Motor neuron (in vitro differentiated cells): ENCODE measurements at places on chromosomes 11 and 22.

DNA sequence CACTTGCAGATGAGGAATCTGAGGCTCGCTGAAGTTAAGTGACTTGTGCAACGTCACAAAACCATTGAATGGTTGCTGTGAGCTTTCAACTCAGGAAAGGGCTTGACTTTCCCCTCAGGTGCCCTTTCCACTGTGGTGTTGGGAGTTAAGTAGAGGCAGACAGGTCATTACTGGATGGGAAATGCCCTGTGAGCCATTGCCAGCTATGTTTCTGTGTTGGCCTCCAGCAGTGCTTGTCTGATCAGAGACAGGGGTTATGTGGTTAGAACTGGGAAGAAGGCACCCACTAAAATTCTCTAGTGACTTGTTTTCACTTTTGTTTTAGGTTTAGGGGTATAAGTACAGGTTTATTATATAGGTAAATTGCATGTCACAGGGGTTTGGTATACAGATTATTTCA lies 96.6 kb downstream of the FDX1 start:
- ATAC-seq: no peak

DNA sequence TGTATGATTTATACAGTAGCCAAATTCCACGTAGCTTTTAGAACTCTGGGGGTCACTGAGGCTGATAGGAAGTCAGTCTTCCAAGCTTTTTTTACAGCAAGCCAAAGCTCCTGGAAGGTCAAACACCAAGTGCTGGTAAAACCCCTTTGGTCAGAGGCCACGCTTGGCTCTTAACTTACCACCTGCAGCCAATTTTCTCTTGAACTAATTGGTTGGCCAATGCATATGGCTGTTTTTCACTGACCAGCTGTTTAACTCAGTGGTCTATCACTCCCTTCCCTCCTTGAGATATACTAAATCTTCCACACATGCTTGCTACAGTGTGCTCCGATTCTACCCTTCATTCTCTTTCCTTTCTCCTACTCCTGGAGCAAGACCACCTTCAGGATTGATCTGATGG lies 116.0 kb downstream of the FAR1 start:
- no peak for ATAC-seq

- ATAC-seq: peak; percentile 45
Measured at GRCh38 chr11:66479394-66480116, 679 bp upstream of the DPP3 start.

DNA sequence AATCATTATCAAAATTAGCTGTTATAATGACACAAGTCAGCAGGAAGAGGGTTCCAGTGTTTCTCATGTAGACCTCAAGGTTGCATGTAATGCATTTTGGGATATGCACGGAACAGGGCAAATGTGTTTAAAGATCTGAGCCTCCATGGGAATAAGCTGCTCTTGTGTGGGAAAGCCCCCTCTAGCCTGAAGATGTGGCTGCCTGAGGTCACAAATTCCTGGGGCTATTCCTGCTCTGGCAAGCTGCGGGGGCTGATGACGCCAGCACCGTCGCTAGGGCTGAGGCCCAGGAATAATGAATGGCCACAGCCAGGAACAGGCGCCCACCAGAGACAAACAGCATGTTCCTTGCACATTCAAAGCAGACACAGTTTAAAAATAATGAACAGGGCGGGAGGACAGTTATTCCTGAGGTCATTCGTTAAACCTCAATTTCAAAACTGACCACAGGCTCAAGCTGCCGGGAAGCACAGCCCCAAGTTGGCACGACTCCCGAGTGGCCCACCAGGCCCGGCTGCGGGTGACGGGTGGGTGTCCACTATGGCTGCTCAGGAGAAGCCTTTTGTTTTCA lies 11.7 kb downstream of the OSBPL5 start:
- ATAC-seq: peak; percentile 8

DNA sequence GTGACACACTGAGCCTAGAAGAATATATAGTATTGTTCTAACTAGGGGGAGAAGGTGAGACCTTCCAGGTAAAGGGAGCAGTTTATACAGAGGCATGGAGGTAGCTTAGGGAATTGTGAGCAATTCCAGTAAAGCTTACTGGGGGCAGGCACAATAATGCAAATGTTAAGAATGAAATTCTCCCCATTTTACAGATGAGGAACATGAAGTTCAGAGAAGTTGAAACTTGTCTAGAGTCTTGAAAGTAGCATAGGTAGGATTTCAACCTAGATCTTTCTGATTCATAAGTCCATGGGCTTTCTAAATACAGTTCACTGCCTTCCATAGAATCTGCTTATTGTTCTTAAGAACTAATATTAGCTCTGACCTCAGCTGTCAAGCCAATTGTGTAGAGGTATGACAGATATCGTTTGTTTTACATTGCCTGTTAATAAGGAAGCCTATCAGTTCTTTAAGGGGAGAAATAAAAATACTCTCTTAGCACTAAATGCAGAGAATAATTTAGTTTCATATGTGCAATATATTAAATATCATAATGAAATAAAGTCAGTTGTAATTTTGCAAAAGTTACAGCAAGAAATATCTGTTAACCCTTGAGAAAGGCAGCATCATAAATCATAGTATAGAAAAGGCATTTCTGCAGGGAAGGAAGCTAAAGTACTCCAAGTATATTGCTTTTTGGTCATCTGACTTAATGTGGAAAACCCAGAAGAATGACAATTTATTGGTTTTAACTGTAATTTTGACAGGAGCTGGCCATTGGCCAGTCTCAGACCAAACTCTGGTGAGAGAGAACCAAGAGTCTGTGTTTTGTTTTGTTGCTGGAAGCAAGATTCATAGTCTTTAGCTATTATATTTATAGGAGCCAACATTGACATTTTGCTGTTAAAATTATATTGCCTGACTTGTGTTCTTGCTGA lies 181.8 kb downstream of the UVRAG start:
- no peak for ATAC-seq

DNA sequence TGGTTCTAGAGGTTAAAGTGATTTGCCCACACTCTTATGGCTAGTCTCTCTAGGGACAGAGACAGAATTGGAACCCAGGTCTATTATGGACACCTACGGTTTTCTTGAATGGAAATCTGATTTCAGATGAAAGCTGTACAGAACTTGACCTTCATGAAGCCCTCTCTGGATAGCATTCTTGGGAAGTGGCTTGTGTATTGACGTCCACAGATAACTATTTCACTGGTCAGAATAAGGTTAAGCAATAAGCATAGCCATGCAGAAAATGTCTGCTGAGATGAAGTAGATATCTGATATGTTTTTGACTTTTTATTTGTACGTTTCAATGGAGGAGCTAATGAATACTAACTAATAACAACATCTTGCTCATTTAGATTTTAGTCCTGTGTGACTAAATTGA lies 1.1 kb downstream of the TLCD5 start:
- no peak for ATAC-seq

GRCh38 chr11:6862961-6863360 lies at the start of gene OR10A2:
TSS of gene OR10A2 (plus strand) at chr11:6863057. CDS start at chr11:6869755, 6,698 bp downstream.
- ATAC-seq: no peak

GRCh38 chr11:66081505-66081904 lies 11.4 kb downstream of the PACS1 start:
- no peak for ATAC-seq

DNA sequence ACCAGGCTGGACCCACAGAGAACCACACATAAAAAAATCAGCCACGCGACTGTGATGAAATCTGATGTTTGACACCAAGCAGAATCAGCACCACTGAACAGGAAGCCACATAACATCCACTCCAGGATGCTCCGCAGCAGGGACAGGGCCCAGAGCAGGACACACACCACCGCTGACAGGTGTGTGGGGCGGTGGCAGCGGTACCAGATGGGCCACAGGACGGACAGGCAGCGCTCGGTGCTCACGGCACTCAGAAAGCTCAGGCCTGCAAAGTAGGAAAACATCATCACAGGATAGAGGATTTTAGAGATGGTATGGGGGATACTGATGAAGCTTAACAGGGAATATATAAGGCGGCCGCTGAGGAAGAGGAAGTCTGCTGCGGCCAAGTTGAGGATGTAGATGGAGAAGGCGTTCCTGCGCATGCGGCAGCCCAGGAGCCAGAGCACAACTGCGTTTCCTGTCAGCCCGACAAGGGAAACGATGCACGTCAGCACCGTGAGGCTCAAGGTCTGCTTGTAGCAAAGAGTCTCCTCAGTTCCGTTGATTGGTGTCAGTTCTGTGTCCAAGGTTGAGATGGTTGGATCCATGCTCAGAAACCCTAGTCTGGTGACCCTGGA lies 4.9 kb downstream of the MRGPRX1 start:
- ATAC-seq: no peak

- ATAC-seq: no peak
Measured at GRCh38 chr22:50606946-50607658, 6.5 kb downstream of the MAPK8IP2 start.

GRCh38 chr22:36336246-36337182 lies 51.3 kb downstream of the MYH9 start:
- ATAC-seq: no peak

GRCh38 chr11:70556884-70557741 lies 158.8 kb downstream of the CTTN start:
- ATAC-seq: peak; percentile 87

DNA sequence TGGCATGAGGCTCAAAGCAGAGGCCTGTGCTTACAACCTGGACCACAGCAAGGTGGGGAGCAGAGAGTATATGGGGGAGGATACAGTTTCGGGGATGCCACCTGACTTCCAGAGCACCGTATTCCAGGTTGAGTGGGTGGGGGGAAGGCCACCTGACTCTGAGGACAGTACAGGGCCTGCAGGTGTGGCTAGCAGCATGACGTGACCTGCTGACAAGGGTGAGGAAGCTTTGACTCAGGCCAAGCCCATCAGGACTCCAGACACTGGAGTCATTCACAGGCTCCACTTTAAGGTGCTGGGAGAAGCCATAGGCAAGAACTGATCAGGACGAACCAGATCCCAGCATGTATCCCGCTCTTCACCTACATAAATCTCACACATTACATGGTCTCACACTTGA lies 34.6 kb upstream of the CRTAM start:
- no peak for ATAC-seq

- ATAC-seq: no peak
Measured at GRCh38 chr22:20099099-20099711, 16.7 kb upstream of the RANBP1 start.

GRCh38 chr22:19429950-19430889 lies 1.3 kb downstream of the HIRA start:
- no peak for ATAC-seq

DNA sequence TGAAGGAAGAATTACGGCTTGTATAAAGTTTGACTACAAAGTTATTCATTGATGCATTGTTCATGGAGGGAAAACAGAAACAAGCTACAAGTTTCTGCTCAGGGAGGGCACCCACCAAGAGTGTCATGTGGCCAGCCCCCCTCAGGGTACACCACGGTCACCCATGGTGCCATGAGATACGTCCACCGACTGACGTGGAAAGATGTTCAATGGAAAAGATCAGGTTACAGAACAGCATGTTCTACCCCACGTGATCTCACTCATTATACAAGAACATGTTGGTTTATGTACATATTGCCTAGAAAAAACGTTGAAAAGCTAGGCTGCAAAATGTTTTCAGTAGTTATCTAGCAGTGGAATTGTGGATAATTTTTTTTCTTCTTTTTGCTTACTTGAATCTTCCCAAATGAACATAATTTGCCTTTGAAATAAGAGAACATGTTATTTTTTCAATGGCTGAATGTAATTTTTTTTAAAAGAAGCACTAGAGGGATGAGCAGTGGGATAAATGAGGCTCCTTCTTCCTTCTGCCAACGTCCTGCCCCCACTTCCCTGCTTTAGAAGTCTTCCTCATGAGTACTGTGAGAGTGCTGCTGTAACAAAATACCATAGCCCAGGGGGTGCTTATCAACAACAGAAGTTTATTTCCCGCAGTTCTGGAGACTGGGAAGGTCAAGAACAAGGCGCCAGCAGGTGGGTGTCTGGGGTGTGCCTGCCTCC lies 22.5 kb downstream of the RCN1 start:
- ATAC-seq: no peak

DNA sequence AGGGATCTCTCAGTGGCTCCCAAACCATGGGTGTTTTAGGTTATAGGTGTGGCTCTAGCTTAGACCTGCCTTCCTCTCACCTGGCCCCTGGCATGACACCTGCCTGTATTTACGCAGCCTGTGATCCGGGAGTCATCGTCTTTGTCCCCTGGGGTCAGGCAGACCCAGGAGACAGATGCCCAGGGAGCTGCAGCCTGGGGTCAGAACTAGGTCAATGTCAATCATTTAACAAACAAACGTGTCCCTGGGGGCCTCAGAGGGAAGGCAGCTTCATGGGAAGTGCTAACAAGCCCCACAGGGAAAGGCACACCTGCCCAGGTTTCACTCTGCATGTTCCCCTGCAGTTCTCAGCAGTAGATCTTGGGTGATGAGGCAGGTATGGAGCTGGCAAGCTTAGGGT lies 12.0 kb downstream of the BACE1-AS start:
- ATAC-seq: no peak

DNA sequence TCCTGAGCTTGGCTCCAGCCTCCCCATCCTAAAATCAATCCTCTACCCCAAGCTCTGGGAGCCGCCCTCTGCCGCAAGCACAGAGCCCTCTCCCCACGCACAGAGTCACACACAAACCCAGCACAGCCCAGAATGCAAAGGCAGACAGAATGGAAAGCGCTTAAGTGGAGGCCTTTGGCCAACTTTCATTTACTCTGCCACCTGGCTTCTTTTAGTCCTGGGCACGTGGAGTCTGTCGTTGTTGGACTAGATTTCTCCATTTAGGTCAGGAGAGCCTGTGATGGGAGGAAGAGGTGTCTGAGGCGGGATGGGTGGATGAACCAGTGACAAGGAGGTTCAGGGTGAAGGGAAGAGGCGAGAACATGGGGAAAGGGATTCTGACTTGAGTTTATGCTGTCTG lies 191.7 kb downstream of the DSCAML1 start:
- no peak for ATAC-seq

GRCh38 chr11:101553891-101554292 lies 29.9 kb downstream of the TRPC6 start:
- ATAC-seq: peak; percentile 72

DNA sequence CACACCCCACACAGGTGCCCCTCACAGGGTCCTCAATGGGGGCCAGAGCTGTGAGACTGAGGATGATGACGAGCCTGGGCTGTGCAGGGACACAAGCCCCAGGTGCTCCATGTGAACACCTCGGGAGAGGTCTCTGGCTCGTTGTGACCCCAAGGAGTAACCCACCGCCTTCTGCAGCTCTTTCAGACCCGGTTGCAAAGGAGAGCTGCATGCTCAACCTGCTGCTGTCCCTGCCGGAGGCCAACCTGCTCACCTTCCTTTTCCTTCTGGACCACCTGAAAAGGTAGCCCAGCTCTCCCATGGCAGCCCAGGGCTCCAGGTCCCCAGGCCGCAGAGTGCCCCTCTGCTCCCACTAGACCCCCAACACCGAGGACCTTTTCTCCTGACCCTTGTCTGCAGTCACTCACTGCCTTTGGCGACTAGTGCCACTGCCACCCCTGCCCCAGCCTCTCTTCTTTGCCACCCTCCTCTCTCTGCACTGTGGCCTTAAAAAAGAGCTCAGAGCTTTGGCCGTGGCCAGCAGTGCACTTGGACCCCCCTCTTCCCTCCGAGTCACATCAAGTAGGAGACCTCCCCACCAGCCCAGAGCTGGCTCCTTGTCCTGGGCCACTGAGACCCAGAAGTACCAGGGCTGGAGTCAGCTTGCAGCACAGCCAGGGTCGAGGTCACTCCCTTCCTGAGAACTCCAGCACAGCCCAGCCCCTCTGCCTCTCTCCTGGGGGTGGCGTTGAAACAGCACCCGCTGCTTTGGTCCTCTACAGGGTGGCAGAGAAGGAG lies 133.7 kb downstream of the BCR start:
- no peak for ATAC-seq

- ATAC-seq: no peak
Measured at GRCh38 chr11:17601676-17602075, 54.6 kb downstream of the OTOG start.
